ENCODE measurements at places on chromosomes 11 and 22. TPM values are rescaled to one million over a fixed set of nuclear protein-coding genes. Genes with fewer than 3 reads are reported as not detected.

Gene DAGLA
- total RNA-seq: 4.5 TPM

DNA sequence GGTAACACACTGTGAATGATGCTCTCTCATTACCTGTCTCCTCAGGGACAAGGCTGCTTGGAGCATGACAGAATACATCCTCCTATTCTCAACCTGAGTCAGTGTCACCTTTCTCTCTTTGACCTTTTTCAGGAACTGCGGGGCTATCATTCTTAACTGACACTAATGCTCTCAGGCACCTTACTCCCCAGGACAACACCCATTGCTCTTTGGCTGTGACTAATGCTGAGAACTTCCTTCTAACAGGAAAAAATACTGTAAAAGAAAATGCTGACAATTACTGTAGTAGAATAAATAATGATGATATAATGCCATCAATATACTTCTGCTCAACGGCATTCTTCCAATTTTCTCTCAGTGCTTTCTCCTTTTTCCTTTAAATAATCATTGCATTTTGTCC lies 2082.7 kb upstream of the RAG2 start:
- DNase-seq: no peak

DNA sequence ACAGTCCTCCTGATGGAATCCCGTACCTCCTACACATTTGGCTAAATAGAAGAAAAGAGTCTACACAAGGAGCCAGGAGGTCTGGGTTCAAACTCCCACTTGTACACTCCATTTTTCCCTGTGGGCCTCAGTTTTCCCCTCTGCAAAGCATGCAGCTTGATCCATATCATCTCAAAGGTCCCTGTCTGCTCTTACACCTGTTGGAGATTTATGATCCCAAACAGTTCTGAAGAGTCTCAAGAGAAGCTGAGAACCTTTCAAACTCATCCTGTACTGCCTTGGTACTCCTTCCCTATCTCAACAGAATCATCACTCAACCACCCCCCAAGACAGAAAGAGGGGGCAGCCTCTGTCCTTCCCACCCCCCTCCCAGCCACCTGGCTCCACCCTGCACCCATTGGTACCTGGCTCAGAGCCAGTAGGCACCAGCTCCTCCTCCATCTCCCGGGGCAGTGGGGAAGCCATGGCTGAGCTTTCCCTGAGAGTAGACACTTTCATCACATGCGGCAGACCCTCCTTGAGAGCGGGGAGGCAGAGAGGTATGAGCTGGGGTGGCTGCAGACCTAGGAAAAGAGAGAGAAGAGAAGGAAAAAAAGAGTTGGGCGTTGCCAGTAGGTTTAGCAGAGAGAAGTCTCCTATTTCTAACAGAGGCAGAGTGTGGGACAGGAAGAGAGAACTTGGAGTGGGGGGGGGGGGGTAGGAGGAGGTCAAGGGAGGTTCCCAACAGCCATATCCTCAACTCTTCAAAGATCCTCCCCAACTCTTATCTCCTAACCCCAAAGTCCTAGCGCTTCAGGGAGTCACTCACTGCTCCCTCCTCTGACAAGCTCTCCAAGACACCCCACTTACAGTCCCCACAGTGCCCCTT lies 3.1 kb downstream of the TNKS1BP1 start:
- DNase-seq: peak; percentile 39

Gene PDE2A
- 4.9 TPM for total RNA-seq

DNA sequence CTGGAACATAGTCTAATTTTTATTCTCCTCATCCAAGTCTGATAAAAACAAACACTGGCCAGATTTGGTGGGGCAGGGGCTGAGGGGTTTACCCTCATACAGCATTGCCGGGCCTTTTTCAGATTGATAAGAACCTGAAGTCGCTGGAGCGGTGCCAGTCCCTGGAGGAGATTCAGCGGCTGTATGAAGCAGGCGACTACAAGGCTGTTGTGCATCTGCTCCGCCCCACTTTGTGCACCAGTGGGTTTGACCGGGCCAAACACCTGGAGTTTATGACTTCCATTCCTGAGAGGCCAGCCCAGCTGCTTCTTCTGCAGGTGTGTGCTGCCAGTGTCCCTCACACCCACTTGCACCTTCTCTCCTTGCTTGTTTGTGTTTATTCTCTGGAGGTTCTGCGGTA lies 55.8 kb downstream of the CABIN1 start:
- no peak for DNase-seq

Gene SEPTIN5
- total RNA-seq: 8.2 TPM
